ENCODE measurements at places on chromosomes 3 and 15. TPM values are rescaled to one million over a fixed set of nuclear protein-coding genes. Genes with fewer than 3 reads are reported as not detected.
A peak's percentile ranks its signal among the peaks of the same experiment; 100 is the strongest.

The RAB6B gene
- total RNA-seq, result 29.6 TPM

The ITIH1 gene
- total RNA-seq, result not detected

The ZIC1 gene
- 57.3 TPM for total RNA-seq

GRCh38 chr3:97917813-97918536, 54.3 kb downstream of the RIOX2 start:
- no peak for DNase-seq
- H3K27ac ChIP-seq, result no peak overlapping the region
- no peaks in the 10 kb centered on the region for H3K4me1 ChIP-seq
- no peaks in the 10 kb centered on the region for H3K27me3 ChIP-seq

DNA sequence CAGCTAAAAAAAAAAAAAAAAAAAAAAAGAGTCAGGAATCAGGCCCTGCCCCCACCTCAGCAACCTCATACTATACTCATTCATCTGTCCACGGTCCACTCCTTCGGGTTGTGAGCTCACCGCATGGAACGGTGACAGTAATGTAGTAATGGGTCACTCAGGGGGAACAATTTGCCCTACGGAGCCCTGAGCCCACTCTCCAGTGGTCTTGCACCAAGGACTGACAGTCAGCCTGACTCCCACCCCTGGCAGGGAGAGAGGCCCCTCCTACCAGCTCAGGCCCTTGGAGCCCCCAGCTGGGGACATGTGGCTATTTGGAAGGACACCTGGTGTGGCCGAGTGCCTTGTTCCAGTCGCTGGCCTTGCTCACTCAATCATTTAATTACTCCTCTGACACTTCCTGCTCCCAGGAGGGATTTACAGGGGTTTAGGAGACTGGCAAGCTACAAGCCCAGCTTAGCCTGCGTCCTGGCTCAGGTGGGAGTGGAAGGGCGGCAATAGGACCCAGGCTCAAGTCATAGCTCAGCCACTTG, 19.9 kb upstream of the CACNA2D2 start:
- peaks cover 40% of the 10 kb centered on the region for H3K27me3 ChIP-seq
- H3K4me3 ChIP-seq, result no peak overlapping the region
- H3K4me1 ChIP-seq, result no peaks in the 10 kb centered on the region
- no peak overlapping the region for H3K27ac ChIP-seq
- peaks cover 1% of the 10 kb centered on the region for H3K36me3 ChIP-seq
- DNase-seq, result no peak

DNA sequence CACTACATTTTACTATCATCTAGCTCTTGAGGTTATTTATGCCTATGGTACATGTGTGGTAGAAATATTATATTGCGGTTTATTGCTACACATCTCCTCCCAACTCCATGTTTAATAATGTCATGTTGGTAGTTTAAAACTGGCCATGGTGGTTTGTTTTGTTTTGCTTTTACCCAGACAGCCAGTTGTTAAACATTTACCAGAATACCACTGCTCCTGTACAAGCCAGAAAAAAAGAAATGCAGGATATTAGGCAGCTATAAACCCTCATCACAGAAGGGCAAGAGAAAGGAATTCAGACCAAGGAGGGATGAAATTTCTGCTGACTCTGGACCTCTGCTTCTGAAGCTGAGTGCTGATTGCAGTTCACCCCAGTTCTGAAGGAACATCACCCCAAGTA, 451.8 kb upstream of the IL12A start:
- H3K4me3 ChIP-seq, result no peak overlapping the region
- H3K27me3 ChIP-seq, result peaks cover 26% of the 10 kb centered on the region

DNA sequence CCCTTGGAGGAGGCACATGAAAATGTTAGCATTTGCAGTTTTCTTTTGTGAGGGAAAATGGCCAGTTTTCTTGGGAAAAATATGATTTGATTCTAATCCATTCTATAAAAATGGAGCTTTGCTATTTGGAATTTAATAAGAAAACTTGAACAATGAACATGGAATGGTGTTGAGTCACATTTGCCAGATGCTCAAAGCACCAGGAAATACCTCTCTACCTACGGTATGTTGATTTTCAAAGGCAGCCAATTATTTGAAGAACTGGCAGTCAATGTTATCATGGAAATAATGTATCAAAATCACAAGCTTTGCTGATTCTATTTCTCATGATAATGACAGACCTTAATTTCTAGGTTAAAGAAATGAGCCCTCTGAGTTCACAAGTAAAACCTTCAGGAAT, 14.9 kb downstream of the NME9 start:
- no peak overlapping the region for H3K4me3 ChIP-seq
- no peak for DNase-seq
- peaks cover 7% of the 10 kb centered on the region for H3K4me1 ChIP-seq
- H3K27ac ChIP-seq, result no peak overlapping the region
- H3K27me3 ChIP-seq, result peaks cover 24% of the 10 kb centered on the region

DNA sequence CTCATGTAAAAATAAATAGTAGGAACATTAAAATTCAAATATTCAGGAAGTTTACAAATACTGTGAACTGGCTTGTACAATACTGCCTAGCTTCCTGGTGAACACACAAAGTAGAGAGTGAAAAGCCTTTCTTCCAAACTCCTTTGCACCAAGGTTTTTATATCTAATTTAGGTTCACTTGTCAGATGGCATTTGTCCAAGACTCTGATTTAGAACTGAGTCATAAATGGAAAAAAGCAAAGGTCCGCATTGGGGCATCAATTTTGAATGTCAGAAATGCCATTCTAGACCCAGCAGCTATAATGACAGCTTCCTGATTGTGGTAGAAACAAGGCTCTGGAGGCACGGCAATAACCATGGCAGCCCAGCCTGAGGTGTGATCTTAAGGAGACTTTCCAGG, 160.7 kb downstream of the PDE8A start:
- H3K27me3 ChIP-seq, result no peaks in the 10 kb centered on the region
- peaks cover 12% of the 10 kb centered on the region for H3K4me1 ChIP-seq
- H3K27ac ChIP-seq, result peak overlapping the region; percentile 25
- no peak overlapping the region for H3K4me3 ChIP-seq
- peaks cover 8% of the 10 kb centered on the region for H3K36me3 ChIP-seq
- DNase-seq, result no peak

DNA sequence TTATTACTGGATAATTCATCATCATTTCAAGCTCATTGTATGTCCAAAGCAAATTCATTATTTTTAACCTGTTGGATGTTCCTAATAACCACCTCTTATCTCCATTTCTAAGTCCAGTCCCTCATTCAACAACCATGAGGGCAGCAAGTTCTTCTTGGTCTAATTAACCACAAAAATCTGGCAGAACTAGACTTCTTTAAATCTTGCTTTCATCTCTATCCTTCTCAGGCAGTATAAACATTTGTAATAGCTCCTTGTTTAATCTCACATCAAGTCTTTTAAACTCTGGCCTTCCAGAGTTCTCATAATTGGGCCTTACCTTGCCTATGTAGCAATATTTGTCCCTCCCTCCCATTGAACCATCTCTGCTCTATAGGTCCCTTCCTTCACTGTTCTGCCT, 17.0 kb upstream of the GHSR start:
- peaks cover 11% of the 10 kb centered on the region for H3K4me1 ChIP-seq
- H3K4me3 ChIP-seq, result no peak overlapping the region
- H3K27me3 ChIP-seq, result no peaks in the 10 kb centered on the region
- no peak overlapping the region for H3K27ac ChIP-seq
- DNase-seq, result no peak
- no peaks in the 10 kb centered on the region for H3K36me3 ChIP-seq

GRCh38 chr3:12967606-12968351, 105.5 kb downstream of the IQSEC1 start:
- peaks cover 72% of the 10 kb centered on the region for H3K4me1 ChIP-seq
- no peak for DNase-seq
- no peak overlapping the region for H3K27ac ChIP-seq
- H3K4me3 ChIP-seq, result peak overlapping the region; percentile 63
- no peaks in the 10 kb centered on the region for H3K36me3 ChIP-seq

GRCh38 chr3:133588035-133588434, 14.5 kb downstream of the CDV3 start:
- peaks cover 38% of the 10 kb centered on the region for H3K36me3 ChIP-seq
- no peak for DNase-seq
- no peak overlapping the region for H3K27ac ChIP-seq

GRCh38 chr3:38125305-38126120, 11.4 kb downstream of the ACAA1 start:
- H3K27me3 ChIP-seq, result no peaks in the 10 kb centered on the region
- no peak overlapping the region for H3K27ac ChIP-seq
- no peak for DNase-seq
- no peaks in the 10 kb centered on the region for H3K4me1 ChIP-seq

- DNase-seq, result no peak
- peaks cover 58% of the 10 kb centered on the region for H3K27me3 ChIP-seq
- no peak overlapping the region for H3K27ac ChIP-seq
Measured at GRCh38 chr3:37793889-37794591, 67.6 kb upstream of the CTDSPL start.

- H3K27me3 ChIP-seq, result no peaks in the 10 kb centered on the region
- H3K4me3 ChIP-seq, result no peak overlapping the region
- H3K4me1 ChIP-seq, result no peaks in the 10 kb centered on the region
- no peak overlapping the region for H3K27ac ChIP-seq
- no peak for DNase-seq
Measured at GRCh38 chr3:163538387-163538786, 1539.9 kb downstream of the SI start.

GRCh38 chr15:54026891-54027290, 48.6 kb downstream of the UNC13C start:
- DNase-seq, result no peak
- no peaks in the 10 kb centered on the region for H3K27me3 ChIP-seq
- H3K27ac ChIP-seq, result no peak overlapping the region
- H3K36me3 ChIP-seq, result no peaks in the 10 kb centered on the region
- no peak overlapping the region for H3K4me3 ChIP-seq

- peaks cover 3% of the 10 kb centered on the region for H3K4me1 ChIP-seq
- H3K4me3 ChIP-seq, result no peak overlapping the region
- no peaks in the 10 kb centered on the region for H3K36me3 ChIP-seq
- no peaks in the 10 kb centered on the region for H3K27me3 ChIP-seq
Measured at GRCh38 chr3:8732413-8732812, 1.2 kb upstream of the CAV3 start.

DNA sequence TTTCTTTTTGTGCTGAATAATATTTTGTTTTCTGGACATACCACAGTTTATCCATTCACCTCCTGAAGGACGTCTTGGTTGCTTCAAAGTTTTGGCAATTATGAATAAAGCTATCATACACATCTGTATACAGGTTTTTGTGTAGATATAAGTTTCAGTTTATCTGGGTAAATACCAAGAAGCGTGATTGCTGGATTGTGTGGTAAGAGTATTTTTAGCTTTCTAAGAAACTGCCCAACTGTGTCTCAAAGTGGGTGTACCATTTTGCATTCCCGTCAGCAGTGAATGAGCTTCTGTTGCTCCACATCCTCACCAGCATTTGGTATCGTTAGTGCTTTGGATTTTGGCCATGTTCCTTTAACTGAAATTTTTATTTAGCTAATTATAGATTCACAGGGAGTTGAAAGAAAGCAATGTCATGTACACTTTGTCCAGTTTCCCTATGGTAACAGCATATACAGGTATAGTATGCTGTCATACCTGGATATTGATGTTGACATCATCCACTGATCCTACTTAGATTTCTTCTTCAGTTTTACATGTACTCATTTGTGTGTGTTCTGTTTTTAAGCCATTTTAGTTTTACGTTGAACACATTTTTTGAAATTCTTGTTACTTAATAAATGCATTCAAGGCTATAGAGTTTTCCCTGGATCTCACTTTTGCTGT, 11.9 kb downstream of the ARID3B start:
- H3K4me1 ChIP-seq, result peaks cover 7% of the 10 kb centered on the region
- H3K27ac ChIP-seq, result no peak overlapping the region
- H3K4me3 ChIP-seq, result no peak overlapping the region

DNA sequence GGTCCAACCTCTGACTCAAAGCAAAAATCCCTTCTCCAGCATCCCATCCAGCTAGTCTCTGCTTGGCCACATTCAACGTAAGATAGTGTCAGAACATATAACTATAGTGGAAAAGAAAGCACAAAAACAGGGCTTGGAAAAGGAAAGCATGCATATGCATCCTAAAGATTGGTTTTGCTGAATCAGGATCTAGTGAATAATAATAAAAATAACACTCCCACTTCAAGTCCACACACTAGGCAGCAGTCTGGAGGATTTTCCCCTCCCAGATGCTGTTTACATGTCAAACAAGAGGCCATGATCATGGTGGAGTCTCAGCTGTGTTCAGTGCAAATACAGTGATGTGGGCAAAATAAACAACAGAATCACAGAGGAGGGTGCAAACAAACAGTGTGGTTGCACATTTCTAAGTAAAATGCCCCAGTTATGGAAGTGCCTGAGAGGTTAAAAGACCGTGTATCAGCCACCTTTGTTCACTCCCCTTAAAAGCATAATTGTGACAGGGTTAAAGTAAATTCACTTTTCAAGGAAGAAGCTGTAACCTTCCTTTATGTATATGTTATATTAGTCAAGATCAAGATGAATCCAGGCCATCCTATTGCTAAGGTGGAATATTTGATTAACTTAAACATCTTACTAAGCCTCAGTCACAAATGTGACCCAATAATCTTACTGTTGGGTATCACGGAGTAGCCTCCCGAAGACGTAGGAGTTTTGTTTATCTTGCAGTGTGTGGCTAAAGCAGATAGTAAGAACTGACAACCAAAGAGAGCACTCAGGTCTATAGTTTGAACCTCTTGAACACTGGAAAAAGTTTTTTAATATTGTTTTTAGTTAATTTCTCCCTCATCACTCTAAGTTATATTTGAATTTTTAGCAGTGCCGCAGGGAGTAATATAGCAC, 424.5 kb downstream of the SOX2 start:
- H3K27ac ChIP-seq, result no peak overlapping the region
- H3K36me3 ChIP-seq, result no peaks in the 10 kb centered on the region
- no peak for DNase-seq
- H3K4me3 ChIP-seq, result no peak overlapping the region
- H3K27me3 ChIP-seq, result peaks cover 2% of the 10 kb centered on the region
- no peaks in the 10 kb centered on the region for H3K4me1 ChIP-seq

GRCh38 chr3:194941360-194941955, 255.8 kb downstream of the FAM43A start:
- H3K36me3 ChIP-seq, result no peaks in the 10 kb centered on the region
- peaks cover 1% of the 10 kb centered on the region for H3K27me3 ChIP-seq
- H3K27ac ChIP-seq, result no peak overlapping the region
- H3K4me3 ChIP-seq, result no peak overlapping the region
- no peak for DNase-seq
- H3K4me1 ChIP-seq, result peaks cover 6% of the 10 kb centered on the region

DNA sequence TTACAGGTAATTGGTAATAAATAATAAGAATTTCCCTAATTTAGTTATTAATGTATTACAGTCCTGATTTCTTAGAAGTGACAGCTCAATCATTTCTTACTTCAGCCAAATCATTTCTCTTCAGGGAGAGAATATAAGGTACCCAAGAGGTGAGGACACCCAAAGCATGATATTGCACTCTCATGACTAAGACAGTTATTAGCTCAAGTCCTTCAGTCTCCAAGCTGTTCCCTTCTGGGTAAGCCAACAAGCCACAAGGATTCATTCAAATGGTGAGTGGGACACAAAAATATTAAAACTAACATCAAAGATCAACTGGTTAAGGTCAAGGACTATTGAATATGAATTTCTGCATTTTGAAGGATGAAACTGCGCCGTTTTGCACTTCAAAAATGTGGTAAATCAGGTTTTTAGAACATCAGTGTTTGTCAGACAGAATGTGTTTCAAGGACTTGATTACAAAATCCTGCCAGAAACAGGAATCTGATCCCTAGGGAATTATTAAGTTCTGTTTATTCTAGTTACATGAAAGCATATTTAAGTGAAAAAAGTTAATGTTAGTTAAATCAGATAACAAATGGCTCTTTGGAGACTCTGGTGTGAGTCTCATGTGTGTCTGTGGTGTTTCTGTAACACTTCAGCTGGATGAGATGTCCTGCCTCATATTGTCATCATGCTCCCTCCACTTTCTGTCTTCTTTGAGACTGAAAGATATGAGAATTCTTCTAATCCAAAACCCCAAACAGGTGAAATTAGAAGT, 101.7 kb upstream of the COL8A1 start:
- H3K27me3 ChIP-seq, result no peaks in the 10 kb centered on the region
- H3K4me1 ChIP-seq, result peaks cover 52% of the 10 kb centered on the region
- no peak overlapping the region for H3K4me3 ChIP-seq
- no peaks in the 10 kb centered on the region for H3K36me3 ChIP-seq
- H3K27ac ChIP-seq, result peak overlapping the region; percentile 72
